ENCODE measurements at places on chromosomes 13 and 19.

DNA sequence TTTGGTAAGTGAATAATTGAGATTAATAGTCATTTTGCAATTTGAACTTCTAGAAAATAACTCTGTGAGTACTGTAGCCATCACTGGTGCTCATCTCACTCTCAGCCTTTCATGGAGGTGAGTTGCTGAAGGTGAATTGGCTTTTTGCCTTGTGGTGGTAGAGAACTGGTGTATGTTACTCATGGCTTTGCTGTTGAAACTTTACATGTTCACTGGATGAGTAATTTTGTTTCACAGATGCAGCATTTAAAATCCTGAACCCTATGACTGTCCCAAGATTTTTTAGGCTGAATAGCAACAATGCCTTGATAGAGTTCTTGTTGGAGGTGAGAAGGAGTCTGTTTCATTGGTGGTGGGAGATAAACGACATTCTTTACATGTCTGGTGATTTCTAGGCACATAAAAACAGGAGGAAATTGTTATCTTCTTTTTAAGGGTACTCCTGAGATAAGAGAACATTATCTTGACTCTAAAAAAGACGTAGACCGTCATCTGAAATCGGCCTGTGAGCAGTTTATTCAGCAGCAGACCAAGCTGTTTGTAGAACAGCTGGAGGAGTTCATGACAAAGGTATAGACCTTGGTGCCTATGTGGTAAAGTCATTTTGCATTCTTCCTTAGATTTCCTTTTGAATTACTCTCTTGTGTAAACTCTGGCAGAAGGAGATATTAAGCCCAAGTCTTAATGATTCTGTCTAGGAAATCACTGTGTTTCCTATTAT is 53.9 kb downstream of the COG3 start:
- DNase-seq = no peak

DNA sequence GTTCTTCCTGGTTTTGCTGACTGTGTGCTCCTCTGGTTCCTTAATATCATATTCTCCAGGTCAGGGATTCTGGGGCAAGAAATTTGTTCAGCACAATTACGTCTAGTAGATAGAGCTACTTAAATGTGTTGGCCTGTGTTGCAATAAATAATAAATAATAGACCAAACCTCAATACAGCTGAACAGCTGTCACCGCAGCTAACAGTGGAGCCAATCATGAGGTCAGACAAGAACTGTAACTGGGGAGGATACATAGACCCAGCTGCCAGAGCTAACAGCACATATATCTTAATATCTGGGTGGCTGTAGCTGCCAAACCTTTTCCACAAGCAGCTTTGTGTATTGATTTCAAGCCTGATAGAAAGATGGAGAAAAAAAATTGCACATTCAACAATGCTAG is 1596.3 kb upstream of the PCDH20 start:
- no peak for DNase-seq

GRCh38 chr13:38386421-38386820 is 36.8 kb downstream of the UFM1 start:
- no peak for DNase-seq

DNA sequence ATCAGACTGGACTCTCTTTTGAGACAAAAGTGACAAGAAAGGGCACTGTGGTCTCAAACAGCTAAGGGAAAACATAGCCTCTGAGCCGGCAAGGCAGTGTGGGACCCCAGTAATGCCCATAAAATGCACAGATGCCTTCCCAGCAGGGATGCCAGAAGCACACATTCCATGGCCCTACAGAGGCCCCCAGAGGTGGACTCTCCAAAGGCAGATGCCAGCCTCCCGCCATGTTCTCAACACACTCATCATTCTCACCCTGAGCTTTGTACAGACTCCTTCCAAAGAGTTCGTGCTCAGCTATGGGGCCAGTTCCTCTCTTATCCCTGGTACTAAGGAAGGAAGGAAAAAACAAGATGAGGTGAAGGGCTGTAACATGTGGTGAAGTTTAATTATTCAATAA is 67.1 kb upstream of the ATP12A start:
- DNase-seq = no peak

GRCh38 chr13:111206148-111206547 is 91.0 kb downstream of the ARHGEF7 start:
- no peak for DNase-seq

DNA sequence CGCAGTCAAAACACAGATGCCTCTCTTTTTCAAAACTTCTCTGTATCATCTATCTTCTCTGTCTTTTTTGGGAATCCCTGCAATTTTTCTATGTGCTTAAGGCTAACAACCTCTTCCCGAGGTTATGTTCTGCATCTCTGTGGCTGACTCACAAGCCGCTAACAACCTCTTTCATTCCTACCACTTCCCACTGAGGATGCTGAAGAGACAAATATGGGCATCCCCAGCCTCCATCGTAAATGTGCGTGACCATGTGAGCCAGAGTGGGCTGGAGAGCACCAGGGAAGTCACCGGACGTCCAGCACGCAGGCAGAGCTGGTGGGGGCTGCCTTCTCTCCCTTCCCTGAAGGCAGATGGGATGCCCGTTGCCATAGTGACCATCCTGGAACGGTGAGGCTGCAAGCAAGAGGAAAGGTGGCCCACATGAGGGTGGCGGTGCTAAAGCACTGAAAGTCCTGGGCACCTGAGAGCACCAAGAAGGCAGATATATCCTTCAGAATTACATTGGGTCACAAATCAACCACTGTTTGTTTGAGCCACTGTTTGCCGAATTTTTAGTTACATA is 122.8 kb downstream of the SHISA2 start:
- no peak for DNase-seq

DNA sequence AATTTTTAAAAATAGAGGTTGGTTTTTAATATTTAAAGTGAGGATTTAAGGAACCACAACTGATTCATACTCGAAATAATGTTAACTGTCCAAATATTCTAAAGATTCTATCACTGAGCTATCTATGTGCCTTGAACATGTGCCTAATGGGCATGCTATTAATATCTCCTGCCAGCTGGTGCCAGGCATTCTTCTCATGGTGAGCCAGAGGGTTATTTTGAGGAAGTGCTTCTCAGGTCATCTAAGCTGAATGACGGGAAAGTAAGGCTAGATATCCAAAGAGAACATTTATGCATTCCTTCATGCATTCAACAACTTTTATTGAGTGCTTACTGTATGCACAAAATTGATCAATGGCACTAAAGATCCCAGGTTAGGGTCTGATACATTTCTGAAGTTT is 138.2 kb downstream of the PIBF1 start:
- DNase-seq = no peak

GRCh38 chr19:39319892-39320248 is 793 bp downstream of the LRFN1 start:
- DNase-seq = no peak

DNA sequence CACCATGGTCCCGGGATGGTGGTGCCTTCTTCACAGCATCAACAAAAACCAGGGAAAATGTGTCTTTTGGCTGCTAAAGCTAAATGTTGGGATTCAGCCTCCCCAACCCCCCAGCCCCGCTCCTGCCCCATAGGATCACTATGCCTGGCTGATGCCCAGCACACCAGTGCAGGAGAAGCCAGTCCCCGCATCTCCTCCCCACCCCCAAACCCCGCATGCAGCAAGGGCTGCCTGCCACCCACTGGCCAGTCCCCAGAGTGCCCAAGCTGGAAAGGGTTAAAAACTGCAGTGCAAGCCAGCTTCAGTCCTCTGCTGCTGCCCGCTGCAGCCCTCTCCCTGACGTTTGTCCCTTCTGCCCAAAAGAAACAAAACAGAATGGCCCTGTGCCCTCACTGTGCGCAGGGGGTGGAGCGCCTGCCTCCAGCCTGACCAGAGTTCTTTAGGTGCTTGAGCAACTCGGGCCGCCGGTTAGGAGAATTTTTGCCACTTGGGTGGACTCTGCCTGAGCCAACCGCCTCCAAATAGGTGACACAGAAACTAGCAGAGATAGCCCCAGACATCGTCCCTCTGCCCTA is 3.7 kb downstream of the CALM3 start:
- no peak for DNase-seq

GRCh38 chr19:53881482-53882390 is at the start of gene PRKCG:
TSS of gene PRKCG (plus strand) at chr19:53882197. CDS start at chr19:53882495, 298 bp downstream.
- no peak for DNase-seq

GRCh38 chr13:31909864-31910551 is 121.6 kb upstream of the FRY start:
- no peak for DNase-seq

DNA sequence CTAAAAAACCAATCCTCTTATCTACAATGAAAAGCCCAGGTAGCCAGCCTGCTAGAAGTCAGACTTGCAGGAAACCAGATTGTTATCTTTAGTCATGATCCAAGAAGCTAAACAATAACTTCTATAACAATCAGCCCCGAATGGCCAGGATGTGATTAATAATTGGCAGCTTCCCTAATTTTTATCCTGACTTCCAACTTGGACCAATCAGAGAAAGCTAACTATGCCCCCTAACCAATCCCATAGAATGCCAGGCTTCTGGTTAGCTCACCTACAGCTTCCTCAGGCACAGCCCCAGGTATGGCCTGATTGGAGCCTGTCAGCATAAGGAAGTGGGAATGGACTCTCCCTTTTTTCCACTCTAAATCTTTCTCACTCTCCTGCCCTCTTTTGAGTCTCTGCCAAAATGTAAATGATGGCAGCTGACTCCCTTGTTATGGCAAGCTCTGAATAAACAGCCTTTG is 394.9 kb downstream of the DLEU7 start:
- no peak for DNase-seq

GRCh38 chr13:65836066-65836465 is 1394.1 kb downstream of the PCDH9 start:
- DNase-seq = no peak

GRCh38 chr13:41268764-41269163 is 5.4 kb upstream of the MTRF1 start:
- no peak for DNase-seq

DNA sequence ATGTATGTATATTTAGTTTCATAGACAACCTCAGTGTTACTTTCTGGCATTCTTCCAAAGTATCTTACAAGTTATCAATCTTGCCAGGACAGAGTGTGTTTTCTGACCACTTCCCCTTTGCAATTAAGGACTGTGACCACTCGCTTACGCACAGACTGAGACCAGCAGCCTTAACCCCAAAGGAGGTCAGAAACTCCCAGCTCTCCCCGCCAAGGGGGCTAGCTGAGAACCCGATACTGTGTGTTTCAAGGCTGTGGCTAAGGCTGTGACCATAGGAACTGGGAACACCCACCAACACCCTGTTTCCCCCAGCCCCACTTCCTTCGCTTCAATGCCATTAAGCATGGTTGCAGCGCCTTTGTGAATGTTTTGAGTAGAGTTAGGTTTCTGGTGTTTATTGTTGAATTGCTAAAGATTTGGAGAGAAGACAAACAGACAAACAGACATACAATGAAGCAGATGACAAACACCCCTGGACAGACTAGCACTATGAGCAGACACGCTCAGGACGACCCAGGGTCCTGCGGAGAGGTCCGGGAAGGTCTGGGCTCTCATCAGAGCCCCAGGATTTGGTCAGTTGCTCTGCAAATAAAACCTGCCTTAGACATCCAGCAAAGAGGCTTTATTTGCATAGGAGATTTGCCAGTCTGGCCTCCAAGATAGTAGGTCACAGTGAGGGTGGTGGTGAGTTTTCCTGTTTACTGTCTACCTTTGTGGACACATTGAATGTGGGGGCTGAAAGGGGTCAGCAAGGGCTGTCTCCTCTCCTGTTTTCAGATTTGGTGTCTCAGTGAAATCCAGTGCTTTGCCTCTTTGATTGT is 25.0 kb upstream of the TNFSF11 start:
- no peak for DNase-seq

GRCh38 chr13:99812625-99813024 is 158.9 kb downstream of the ZIC5 start:
- no peak for DNase-seq

DNA sequence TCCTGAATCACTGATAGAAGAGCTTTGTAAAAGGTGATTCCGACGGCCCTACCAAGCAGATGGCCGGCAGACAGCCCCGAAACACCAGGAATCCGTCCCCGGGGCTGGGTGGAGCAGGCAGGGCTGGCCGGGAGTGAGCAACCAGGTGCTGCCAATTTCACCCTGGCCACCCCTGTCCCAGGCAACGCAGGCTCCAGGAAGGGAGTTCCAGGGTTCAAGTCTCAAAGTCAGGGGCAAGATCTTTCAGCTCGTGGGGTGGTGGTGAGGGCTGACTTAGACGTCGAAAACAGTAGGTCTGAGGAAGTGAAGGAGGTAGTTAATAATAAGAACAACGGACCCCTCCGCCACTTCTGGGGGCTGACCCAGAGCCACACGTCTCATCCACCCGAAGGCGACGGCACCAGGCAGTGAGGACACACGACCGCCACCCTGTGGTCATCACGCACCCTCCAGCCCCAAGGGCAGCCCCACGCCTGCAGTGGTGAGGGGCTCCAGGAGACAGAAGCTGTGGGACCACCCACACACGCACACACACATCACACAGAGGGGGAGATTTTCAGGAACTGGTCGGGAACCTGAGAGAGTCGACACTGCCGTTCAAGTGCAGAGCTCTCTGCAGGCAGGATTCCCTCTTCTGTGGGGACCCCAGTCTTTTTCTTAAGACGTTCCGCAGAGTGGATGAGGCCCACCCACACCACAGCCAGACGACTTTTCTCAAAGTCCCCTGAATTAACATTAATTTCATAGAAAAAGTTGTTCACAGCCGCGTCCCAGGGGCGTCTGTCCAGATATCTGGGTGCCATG is 67.2 kb downstream of the SPACA7 start:
- no peak for DNase-seq

DNA sequence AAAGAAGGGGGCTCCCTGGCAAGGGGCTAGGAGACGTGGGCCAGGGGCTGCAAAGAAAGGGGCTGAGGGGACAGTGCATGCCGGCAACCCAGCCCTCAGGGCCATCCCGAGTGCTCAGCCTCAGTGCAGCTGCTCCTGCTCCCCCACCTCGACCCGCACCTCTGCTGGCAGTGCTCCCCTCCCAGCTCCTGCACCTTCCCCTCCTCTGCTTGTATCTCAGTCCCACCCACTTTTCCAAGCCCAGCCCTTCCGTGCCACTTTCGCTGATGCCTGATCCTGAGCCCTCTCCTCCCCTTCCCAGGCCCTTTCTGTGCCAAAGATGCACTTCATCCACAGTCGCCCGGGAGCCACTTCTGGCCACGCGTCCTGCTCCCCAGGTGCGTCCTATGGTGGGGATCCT is 69.9 kb upstream of the KCTD15 start:
- DNase-seq = no peak

GRCh38 chr13:38590796-38591507 is 95.9 kb upstream of the FREM2 start:
- no peak for DNase-seq

DNA sequence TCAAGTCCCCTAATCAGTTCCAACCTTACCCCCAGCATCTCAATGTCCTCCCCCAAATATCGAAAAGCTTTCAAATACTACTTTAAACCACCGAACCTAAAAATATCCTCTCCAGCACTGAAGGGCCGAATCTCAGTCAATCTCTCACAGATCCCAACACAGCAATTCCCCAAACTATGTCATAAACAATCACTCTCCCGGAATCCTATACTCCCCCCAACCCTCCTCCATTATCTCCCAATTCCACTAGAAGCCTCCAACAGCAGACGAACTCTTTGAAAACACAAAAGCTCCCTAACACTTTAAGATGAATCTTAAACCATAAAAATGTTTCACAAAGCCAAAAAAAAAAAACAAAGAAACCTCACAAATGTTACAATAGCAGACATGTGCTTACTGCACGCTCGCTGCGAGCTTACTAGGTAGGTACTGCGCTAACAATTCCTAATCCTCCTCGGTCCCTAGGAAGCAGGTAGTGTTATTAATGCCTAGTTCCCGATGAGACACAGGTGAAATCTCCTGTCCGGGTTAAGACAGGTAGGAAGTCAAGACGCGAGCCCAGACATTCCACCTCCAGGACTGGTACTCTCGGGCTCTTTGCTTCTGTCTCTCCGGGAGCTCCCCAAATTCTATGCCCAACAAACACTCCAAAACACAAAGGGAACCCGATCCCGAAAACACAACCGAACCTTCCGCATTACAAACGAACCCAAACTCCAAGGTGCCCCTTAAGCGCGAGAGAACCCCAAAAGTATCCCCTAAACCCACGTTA is 14.2 kb downstream of the FBXO46 start:
- no peak for DNase-seq

Data from cortex of kidney (tissue), 1 donor.